ENCODE measurements at places on chromosomes 11 and 22.

GRCh38 chr22:29801796-29802195, 34.6 kb downstream of the UQCR10 start:
- DNase-seq: no peak

- DNase-seq: peak; percentile 36
Observed at GRCh38 chr11:130001461-130002351, 929 bp downstream of the PRDM10 start.

DNA sequence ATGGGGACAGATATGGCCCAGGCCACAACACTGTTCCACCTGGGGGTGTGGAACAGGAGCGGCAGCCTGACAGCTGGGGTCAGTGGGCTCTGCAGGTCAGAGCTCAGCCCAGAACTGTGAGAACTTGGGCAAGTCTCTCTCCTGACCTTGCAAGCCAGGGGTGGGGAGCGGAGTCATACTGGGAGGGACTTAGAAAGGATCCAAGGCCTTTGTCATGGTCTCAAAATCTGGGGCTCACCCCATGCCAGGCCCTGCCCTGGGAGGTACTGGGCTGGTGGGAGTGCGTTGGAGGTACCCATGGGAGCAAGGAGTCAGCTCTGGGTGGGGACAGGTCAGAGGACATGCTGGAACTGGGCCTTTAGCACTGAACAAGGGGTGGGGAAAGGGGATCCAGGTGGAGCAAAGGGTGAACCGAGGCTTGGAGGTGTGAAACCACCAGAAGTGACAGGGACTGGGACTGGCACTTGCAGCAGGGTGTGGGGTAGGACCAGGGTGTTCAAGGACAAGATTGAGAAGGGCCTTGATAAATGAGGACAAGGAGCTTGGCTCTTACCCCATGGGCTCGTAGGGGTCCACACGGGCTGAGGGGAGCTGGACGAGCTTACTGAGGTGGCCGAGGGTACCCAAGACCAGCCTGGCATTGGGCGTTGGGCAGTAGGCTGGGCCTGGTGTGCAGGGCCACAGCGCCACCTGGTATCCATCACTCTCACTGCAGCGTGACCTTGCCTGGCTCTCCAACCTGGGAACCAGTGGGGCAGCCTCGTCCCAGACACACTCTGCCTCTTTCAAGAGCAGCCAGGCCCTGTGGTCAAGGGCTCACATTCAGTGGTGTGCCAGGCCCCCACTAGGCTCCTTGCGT, 7.4 kb upstream of the PMM1 start:
- peak; percentile 46 for DNase-seq

- DNase-seq: no peak
Observed at GRCh38 chr11:79330651-79331050, 110.2 kb downstream of the TENM4 start.

GRCh38 chr22:49048591-49048990, 779.1 kb downstream of the BRD1 start:
- DNase-seq: no peak

GRCh38 chr11:8098879-8099278, 17.9 kb downstream of the TUB start:
- DNase-seq: no peak

DNA sequence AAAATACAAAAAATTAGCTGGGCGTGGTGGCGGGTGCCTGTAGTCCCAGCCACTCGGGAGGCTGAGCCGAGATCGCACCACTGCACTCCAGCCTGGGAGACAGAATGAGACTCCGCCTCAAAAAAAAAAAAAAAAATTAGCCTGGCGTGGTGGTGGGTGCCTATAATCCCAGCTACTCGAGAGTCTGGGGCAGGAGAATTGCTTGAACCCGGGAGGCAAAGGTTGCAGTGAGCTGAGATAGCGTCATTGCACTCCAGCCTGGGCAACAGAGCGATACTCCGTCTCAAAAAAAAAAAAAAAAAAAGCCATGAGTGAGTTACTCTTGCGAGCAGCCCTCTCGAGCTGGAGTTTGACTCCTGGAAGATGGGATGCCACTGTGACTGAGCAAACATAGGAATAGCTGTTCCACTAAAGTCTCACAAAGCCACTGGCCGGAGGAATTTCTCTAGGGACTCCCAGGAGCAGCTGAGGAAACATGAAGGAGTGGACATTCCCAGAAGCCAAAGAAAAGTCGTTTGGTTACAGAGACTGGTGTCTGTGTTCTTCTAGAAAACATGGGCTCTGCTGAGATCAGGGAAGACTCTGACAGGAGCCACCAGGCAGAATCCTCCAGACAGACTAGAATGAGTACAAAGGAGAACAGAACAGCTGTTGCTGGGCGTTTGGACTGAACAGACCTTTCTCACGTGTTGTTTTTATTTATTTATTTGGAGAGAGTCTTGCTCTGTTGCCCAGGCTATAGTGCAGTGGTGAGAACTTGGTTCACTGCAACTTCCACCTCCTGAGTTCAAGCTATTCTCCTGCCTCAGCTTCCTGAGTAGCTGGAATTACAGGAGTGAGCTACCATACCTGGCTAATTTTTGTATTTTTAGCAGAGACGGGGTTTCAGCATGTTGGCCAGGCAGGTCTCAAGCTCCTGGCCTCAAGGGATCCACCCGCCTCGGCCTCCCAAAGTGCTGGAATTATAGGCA, 32.4 kb upstream of the MYH9 start:
- no peak for DNase-seq

- no peak for DNase-seq
Observed at GRCh38 chr11:133425245-133425644, 107.1 kb downstream of the OPCML start.

GRCh38 chr11:1368966-1369365, 20.8 kb upstream of the BRSK2 start:
- DNase-seq: no peak

GRCh38 chr11:95434489-95435057, 203.6 kb upstream of the SESN3 start:
- no peak for DNase-seq

DNA sequence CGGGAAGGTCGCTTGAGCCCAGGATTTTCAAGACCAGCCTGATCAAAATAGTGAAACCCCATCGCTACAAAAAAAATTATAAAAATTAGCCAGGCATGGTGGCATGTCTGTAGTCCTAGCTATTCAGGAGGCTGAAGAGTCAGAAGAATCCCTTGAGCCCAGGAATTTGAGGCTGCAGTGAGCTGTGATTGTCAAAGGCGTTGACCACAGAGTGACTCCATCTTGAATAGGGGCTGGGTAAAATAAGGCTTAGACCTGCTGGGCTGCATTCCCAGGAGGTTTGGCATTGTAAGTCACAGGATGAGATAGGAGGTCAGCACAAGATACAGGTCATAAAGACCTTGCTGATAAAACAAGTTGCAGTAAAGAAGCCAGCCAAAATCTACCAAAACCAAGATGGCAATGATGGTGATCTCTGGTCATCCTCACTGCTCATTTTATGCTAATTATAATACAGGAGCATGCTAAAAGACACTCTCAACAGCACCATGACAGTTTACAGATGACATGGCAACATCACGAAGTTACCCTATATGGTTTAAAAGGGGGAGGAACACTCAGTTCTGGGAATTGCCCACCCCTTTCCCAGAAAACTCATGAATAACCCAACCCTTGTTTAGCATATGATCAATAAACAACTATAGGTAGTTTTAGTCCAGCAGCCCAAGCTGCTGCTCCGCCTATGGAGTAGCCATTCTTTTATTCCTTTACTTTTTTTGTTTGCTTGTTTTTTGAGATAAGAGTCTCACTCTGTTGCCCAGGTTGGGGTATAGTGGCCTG, 2.8 kb upstream of the RDX start:
- DNase-seq: no peak

All from iris pigment epithelial cell (primary cell).